ENCODE measurements at places on chromosomes 1 and 21.

DNA sequence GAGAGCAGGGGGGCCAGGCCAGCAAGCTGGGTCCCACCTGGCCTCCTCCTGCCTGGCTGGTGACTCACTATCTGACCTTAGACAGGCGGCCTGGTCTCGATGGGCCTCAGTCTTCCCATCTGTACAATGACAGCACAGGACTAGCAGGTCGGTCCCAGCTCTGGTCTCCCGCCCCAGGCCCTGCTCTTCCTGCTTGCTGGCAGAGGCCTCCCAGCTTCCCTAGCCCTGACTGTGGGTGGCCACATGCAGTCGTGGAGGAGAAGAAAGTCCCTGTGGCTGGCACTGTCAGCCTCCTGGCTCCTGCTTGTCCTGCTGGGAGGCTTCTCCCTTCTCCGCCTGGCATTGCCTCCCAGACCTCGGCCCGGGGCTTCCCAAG, 817 bp downstream of the EXTL1 start:
- DNase-seq: no peak

DNA sequence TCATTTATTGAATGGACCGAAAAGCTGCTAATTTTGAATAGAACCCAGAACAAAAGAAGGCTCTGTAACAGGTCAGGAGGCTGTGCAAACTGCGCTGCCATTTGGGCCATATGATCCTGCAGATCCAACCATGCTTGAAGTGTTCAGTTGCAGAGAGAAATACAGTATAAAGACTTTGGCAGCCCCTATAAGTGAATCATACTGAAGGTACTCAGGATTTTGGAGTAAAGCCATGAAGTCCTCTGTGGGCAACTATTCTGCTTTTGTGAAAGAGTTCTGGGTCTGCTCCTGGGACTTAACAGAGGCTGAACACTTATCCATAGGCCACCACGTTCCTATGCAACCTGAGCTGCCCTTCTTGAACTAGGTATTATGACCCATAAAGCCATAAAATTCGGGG, 1613.6 kb upstream of the PRMT6 start:
- no peak for DNase-seq

- DNase-seq: no peak
Measured at GRCh38 chr21:36722370-36723368, 23.8 kb downstream of the SIM2 start.

DNA sequence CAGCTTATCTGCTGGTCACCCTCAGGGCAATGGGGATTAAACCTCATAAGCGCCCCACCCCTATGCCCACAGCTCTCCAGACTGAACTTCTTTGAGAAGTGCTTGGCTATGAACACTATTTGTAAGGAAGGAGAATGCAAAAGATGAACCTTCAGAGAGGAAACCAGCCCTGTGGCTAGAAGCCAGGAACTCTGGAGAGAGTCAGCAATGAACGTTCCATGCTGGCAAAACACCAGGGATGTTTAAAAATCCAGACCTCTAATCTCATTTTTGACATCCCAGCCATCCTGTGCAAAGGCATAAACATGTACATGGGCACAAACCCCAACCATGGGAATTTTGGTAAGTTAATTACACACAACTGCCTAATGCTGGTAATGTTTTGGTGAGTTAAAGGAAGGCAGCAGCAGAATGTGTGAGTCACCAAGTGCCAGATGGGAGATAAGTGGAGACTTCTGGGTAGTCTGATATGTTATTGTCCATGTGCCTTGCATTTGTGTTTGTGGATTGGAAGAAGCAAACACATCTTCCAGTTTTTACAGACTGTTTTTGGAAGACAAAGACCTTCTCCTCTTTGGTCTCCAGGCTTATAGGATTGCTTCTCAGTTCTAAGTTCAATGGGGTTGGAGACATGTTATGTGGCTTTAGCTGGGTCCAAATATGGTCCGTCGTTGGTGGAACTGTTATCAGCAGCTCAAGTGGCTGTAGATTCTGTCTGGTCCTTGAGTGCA, 174.1 kb upstream of the ETV3 start:
- DNase-seq: no peak

DNA sequence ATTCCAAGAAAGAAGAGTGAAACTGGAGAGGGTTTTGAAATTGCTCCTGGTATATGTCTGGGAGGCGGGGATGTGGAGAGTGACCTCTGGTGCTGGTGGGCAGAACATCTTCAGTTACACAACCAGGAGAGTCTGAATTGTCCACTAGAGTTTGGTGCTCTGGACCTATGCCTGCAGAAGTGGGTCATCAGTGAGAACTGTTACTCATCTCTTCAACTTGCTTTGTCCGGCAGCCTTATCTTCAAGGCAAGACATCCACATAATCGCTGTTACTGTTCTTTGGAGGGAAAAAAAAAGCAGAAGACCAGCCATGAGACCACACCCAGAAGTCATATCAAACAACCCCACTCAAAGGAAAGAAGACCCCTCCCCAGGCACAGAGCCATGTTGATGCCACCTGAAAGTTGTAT, 14.9 kb downstream of the SH2D1B start:
- DNase-seq: no peak

DNA sequence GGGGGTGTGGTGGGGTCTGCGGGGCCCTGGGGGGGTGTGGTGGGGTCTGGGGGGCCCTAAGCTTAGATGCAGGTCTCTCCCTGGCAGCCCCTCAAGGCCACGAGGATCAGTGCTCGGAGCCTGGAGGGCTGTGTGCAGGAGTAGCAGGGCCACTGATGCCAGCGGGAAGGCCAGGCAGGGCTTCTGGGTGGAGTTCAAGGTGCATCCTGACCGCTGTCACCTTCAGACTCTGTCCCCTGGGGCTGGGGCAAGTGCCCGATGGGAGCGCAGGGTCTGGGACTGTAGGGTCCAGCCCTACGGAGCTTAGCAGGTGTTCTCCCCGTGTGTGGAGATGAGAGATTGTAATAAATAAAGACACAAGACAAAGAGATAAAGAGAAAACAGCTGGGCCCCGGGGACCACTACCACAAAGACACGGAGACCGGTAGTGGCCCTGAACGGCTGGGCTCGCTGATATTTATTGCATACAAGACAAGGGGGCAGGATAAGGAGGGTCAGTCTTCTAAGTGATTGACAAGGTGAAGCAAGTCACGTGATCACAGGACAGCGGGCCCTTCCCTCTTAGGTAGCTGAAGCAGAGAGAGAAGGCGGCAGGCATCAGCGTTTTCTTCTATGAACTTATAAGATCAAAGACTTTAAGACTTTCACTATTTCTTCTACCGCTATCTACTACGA, 8.7 kb downstream of the RNF223 start:
- no peak for DNase-seq

- no peak for DNase-seq
Measured at GRCh38 chr1:234892642-234893041, 236.0 kb downstream of the TOMM20 start.

- no peak for DNase-seq
Measured at GRCh38 chr1:235416662-235417049, 49.4 kb downstream of the TBCE start.

DNA sequence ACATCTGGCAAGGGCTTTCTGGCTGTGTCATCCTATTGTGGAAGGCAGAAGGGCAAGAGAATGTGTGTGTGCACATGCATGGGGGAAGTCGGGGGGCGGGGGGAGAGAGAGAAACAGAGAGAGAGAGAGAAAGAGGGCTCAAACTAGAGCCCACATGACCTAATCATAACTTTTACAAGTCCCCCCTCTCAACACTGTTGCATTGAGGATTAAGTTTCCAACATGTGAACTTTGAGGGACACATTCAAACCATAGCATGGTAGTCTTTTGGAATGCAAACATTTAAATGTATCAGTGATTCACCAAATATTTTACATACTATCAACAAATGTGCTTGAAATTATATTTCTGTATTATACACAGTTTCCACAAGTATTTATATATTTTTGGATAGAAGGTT, 655.4 kb upstream of the B3GALT2 start:
- DNase-seq: no peak

DNA sequence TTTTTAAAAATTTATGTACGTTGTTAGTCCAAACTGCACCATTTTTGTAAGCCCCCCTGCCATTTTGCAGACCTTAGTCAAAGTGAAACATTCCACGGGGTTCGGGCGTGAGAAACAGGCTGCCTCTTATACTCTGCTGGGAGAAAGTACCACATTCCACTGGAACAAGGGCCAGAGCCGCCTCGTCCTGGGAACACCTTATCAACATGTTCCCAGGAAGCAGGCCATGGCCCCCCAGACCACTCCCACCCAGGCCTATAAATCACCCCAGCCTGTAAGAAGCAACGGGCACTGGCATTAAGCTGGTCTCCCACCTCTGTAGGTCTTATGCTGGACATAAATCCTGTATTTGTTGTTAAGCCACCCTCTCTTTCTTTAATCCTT, 854 bp upstream of the ZRANB2 start:
- no peak for DNase-seq

- no peak for DNase-seq
Measured at GRCh38 chr1:89391686-89392085, 27.8 kb downstream of the GBP6 start.

DNA sequence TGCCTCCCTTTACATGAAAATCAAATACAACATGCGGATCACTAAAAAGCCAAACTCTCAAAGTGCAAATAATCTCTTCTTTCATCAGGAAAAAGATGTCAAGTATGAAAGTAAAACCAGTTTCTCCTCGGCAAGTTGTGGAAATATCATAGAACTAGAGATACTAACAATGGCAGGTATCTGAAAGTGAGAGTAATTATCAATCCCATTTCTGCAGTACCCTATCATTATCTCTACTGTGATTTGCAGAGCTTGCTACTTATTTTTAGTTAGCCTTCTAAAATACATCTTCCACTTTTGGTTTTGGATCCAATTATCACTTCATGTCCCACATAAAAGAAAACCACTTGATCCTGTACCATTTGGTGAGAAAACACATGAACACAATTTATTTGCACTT, 3.0 kb downstream of the TP53BP2 start:
- DNase-seq: no peak

DNA sequence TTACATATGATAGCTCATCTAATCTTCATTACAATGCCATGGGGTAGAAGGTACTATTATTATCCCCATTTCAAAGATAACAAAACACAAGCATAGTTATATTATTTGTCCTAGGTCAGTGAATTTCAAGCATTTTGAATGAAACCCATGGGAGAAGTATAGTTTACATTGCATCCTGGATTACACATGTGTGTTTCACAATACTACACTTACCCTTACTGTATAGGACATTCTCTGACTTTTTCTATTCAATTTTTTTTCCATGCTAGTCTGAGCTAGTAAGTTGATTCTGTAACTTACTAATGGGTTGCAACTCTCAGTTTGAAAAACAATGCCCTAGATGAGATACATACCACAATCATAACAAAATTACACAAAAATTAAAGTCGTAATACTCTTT, 8.7 kb upstream of the GPX7 start:
- DNase-seq: no peak

DNA sequence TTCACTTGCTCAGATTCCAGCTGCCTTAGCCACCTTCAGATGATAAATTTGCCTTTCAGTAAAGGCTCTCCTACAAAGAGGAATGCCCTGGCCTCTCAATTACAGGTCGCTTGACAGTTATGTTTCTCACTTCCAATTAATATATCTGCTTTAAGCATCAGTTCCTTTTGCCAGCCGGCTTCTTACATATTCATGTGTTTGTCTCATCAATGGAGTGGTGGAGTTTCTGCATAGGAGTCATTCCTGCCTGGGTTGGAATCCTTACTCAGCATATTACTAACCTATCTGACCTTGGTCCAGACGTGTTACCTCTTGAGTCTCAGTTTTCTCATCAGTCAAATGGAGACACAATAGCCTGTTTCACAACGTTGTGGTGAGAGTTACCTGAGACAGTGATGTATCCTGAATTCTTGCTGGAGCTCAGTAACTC, 9.4 kb upstream of the SESN2 start:
- no peak for DNase-seq

DNA sequence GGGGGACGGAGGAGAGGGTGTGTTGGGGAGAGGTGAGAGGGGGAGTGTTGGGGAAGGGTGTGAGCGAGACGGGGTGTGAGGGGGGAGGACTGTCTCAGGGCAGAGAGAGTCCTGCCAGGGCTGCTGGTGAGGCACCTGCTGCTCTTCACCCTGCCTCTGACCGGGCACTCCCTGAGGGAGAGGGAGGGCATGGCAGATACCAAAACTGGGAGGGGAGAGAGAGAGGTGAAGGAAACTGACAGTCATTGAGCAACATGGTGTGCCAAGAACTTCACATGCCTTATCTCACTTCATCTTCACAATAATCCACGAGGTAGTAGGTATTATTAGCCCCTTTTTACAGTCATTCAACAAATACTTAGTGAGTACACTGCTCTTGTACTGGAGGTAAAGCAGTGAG, 61.3 kb upstream of the ARTN start:
- DNase-seq: no peak

GRCh38 chr1:174812656-174813055, 187.1 kb upstream of the CACYBP start:
- no peak for DNase-seq

- DNase-seq: no peak
Measured at GRCh38 chr1:206682111-206682510, 2.6 kb upstream of the MAPKAPK2 start.

GRCh38 chr1:210655511-210655910, 326.8 kb downstream of the HHAT start:
- no peak for DNase-seq

- no peak for DNase-seq
Measured at GRCh38 chr1:201599548-201599947, 60.6 kb downstream of the NAV1 start.

DNA sequence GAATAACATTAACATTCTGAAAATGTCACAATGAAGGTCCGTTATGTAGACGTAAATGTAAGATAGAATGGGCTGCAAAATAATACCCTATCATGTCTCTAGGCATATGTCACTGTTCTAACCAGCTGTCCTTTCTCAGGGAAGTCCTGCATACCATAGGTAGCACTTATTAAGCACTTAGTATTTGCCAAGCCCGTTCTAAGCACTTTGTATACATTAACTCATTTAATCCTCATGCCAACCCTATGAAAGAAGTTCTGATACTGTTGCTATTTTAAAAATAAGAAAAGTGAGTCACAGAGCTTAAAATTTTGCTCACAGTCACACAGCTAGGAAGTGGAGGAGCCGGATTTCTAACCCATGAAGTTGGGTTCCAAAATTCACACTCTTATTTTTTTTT, 15.7 kb downstream of the GAS5 start:
- no peak for DNase-seq

DNA sequence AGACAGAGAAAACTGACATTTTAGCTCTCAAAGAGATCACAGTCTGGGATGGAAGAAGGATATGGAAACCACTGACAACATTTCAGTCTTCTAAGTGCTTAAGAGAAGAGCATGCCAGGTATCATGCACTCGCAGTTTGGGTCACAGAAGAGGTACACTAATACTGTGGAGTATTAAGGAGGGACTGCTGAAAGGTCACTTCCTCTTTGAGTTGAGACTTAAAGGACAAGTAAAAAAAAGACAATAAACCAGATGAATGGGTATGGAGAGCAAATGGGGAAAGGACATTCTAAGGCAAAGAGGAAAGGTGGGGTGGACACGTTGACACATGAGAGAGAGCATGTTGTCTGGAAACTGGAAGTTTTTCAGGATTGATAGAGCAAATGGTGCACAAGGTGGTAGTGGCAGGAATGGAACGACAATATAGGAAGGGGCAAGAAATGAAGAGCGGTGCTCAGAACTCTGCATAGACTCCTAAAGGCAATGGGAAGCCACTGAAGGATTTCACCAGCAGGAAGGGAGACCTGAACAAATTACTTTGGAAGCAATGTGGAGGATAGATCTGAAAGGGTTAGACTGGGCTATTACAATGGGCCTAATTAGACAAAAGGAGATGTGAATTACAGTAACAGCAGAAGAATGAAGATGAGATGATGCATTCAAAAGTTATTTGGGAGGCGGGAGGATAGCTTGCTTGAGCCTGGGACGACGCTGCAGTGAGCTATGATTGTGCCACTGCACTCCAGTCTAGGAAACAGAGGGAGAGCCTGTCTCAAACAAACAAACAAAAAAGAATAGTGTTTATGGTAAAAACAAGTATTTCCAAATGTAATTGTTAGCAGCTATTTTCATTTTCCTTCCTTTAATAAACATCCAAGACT, 11.1 kb downstream of the DIPK1A start:
- DNase-seq: no peak

Data from Kasumi-1 (cell line).